ENCODE measurements at places on chromosomes 2 and 18.

GRCh38 chr2:167487728-167488127, 599.4 kb downstream of the XIRP2 start:
- no peak for DNase-seq

GRCh38 chr2:230184727-230185578, 34.8 kb downstream of the SP110 start:
- no peak for DNase-seq

GRCh38 chr18:25662272-25662671, 310.3 kb upstream of the ZNF521 start:
- no peak for DNase-seq

GRCh38 chr18:13269013-13269280, 50.4 kb downstream of the LDLRAD4 start:
- peak; percentile 84 for DNase-seq

- peak; percentile 82 for DNase-seq
Measured at GRCh38 chr2:218008060-218009040, 5.6 kb upstream of the TNS1 start.

- no peak for DNase-seq
Measured at GRCh38 chr2:201008296-201008829, 44.9 kb upstream of the ORC2 start.

DNA sequence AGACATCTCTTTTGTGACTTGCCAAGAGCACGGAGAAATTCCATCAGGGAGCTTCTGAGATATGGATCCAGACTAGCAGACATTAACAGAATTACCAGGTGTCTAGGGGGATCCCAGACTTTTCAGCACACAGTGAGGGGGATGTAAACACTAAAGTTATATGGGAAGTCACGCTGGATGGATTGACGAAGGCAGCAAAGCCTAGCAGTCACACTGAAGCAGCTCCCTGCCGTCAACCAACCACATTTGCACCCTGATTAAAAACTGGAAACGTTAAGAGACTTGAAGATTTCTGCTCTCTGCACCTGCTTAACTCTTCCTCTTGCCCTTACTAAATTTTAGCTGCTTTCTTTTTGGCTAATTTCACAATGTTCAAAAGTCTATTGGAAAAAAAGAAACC, 62.5 kb upstream of the BCL2L11 start:
- DNase-seq = no peak

- DNase-seq = peak; percentile 52
Measured at GRCh38 chr2:15159751-15160177, 401.4 kb downstream of the NBAS start.

DNA sequence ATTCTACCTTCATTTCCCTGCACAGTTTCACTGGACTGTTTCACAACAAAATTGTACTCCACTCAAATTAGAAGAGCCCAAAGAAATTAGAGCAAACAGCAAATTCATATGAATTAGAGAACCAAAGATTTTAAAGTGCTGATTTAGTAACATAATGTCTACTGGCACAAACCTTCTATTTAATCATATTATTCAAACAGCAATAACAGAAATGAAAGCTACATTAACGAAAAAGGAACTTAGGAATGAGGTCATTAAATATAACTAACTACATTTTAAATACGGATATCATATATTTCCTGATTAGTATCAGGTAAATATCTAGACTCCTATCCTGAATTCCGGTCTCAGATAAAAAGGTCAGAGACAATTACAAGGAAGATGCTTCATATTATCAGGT, 5.1 kb downstream of the C18orf32 start:
- DNase-seq = no peak

DNA sequence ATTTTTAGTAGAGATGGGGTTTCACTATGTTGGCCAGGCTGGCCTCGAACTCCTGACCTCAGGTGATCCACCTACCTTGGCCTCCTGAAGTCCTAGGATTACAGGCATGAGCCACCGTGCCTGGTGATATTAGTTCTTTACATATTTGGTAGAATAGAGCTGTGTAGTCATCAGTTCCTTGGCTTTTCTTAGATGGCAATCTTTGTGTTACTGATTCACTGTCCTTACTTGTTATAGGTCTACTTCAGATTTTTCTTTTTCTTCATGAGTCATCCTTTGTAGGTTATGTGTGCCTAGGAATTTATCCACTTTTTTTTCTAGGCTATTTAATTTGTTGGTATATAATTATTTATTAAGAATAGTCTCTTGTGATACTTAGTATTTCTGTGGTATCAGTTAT, 30.3 kb upstream of the ZSWIM2 start:
- no peak for DNase-seq

- no peak for DNase-seq
Measured at GRCh38 chr2:3873899-3874298, 170.5 kb downstream of the DCDC2C start.

DNA sequence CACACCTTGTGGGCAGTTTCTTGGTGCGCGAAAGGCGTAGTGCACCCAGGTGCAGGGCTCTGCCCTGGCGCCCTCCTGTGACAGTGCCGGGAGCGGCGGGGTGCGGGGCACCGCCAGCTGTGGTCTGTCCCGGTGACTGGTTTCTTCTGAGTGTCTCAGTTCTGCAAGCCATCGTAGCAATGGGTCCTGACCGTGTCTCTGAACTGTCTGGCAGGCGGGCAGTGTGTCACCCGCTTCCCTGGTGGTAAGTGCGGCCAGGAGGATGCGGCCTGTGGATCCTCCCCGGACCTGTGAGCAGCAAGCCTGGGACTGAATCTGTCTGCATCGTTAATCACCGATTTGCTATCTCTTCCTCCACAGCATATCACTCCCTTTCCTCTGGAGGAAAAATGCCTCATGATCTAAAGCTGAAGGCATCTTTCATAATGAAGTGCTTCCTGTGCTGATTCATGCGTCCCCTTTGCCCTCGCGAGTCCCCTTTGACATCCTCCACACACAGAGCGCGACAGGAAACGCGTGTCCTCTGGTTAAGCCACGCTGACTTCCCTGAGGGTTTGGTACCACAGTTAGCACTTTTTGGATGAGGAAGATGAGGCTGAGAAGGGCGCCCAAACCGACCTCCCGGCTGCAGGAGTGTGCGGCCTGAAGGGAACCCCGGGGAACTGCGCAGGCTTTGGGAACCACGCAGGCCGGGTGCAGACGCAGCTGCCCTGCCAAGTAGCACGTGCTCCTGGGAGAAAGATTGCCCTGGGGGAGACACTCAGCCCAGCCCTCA, 416.0 kb upstream of the HS6ST1 start:
- DNase-seq = peak; percentile 18

- DNase-seq = no peak
Measured at GRCh38 chr18:5998166-5998881, 103.0 kb upstream of the TMEM200C start.

DNA sequence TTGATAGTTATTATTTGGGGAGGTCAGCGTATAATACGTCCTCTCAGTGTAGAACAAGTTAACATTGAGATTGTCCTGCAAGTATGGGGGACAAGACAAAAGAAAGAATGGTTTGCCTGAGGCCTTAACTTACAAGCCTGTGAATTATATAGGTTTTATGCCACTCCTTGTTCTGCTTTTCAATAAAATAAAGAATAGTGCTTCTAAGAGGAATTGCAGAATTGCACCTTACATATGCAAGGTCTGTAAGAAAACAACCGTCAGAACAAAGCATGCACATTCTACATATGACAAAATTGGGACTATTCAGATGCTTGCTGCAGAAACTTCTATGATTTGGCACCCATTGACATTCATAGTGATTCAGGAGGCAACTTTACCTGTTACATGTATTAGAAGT, 785.0 kb downstream of the NR4A2 start:
- DNase-seq = no peak

- DNase-seq = no peak
Measured at GRCh38 chr2:121790276-121790956, 35.0 kb downstream of the TSN start.

- no peak for DNase-seq
Measured at GRCh38 chr2:230875347-230876315, 10.9 kb downstream of the ITM2C start.

DNA sequence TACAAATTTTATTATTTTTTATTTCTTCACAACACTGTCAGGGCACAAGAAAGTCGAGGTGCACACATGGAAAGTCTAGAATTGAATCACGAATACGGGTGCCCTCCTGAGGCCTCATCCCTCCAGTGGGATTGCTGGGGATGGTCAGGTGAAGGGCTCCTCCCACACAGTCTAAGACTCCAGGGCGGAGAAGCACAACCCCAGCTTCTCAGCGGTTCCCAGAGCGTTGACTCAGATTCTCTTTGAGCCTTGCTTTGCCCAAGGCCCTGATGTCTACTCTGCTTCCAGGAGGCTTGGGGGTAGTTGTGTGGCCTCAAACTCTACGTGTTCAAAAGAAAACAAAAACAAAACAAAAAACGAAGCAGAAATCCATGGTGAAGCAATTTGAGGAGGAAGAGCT, 108.4 kb downstream of the LYPD6B start:
- DNase-seq = no peak

GRCh38 chr18:45467293-45467692, 148.0 kb upstream of the SLC14A2 start:
- no peak for DNase-seq

DNA sequence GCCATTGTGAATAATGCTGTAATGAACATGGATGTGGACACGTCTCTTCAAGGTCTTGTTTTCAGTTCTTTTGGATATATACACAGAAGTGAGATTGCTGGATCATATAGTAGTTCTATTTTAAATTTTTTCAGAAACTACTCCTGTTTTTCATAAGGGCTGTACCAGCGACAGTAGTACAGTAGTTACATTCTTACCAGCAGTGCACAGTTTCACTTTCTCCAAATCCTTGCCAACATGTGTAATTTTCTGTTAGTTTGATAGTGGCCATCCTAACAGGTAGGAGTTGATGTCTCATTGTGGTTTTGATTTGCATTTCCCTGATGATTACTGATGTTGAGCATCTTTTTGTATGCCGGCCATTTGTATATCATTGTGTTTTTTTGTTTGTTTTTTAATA, 81.7 kb downstream of the EPC2 start:
- DNase-seq = no peak

DNA sequence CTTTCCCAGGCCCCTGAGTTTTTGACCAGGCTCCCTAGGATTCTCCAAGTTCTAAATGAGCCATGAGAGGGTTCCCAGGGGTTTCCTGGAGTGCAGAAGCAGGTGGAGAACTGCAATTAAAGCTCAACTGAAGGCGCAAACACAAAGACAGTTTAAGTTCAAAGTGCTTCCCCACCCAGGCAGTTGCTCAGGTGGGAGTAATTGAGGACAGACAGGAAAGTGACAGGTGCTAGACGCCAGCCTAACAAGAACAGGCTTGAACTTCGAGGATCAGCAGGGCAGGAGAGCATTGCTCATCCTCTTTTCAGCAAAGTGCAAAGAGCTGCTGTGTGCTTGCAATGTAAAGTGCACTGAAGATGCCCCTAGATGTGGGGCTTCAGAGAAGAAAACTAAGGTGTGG, 77.2 kb upstream of the ST8SIA3 start:
- DNase-seq = no peak

DNA sequence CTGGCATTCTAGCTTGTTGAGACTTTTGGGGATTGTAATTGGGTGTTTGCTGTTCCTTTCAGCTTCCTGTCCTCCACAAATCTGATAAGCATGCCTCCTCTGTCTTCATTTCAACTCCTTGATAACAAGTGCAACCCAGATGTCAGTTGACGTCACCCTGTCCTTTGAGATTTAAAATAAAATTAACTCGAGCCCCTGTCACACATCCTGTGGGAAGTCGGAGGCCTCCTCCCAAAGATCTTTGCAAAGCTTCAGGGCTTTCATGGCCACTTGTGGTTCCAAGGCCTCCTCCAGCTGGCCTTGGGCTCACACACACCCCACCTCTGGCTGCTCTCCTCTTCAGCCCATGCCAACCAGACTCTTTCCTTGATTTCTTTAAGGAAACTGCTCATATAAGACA, 69.9 kb upstream of the ITGA6 start:
- no peak for DNase-seq

- DNase-seq = no peak
Measured at GRCh38 chr2:4265936-4266335, 562.6 kb downstream of the DCDC2C start.

GRCh38 chr2:116490511-116491145, 1323.9 kb upstream of the DDX18 start:
- no peak for DNase-seq

- DNase-seq = no peak
Measured at GRCh38 chr2:239008677-239009588, 161.0 kb downstream of the TWIST2 start.

DNA sequence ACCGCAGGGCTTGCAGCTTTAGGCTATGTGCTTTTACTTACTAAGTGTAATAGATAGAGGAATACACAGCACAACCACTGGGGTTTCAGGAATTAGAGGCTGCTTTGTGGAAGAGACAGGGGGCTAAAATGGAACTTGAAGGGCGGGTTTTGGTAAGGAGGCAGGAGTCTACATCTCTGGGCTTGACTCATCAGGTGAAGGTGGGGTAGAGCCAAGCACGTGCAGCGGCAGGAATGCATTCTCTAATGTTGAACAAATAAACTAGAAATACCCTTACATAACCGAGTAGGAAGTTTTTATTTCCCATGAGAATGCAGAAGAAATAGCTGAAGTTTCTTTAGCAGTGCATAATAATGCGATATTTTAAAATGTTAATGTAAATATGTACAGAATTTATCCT, 673.8 kb upstream of the SALL3 start:
- no peak for DNase-seq

- no peak for DNase-seq
Measured at GRCh38 chr18:74595431-74595830, 2.2 kb upstream of the ZNF407 start.

DNA sequence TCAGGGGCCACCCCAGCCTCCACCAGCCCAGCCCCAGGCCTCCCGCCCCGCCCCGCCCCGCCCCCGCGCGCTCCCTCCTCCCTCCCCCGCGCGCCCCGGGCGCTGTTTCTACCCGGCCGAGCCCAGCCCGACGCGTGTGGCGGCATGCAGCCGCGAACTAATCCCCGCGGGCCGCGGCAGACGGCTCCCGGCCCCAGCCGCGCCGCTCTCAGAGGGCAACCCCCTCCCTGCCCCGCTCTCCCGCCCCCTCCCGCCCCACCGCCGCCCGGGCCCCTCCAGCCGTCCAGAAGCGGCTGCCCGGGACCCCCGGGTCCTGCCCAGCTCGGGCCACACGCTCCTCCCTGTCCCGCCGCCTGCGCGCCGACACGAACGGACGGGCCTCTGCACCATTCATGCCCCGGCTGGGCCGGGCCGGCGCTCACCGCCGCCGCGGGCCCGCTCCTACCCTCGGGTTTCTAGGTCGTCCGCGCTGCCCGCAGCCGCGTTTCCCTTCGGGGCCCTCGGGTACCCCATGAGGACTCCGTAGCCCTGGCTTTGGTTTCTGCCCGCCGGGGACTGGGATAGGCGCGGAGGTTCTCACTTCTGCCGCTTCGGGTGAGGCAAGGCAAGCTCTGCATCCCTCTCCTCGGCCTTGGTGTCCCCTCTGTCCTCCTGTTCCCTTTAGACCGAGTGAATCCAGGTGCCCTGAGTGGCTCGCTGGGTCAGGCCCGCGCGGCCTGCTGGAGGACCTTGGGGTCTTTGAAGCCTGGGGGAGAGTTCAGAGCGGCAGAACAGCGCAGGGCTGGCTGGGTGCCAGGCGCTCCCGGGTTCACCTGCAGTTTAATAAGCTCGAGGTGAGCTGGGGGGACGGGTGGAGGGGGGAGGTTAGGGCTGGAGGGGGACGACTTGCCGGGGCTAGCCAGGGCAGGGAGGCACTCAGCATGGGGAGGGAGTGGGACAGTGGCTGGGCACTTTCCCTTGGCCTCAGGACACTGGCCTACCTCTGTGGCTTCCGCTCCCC, 3.1 kb downstream of the WNT10A start:
- peak; percentile 49 for DNase-seq

Measured in umbilical cord (tissue), 2 donors.